ENCODE measurements at places on chromosomes 7 and 10.

GRCh38 chr7:141875453-141875852 is 34.2 kb upstream of the PRSS37 start:
- DNase-seq: no peak

DNA sequence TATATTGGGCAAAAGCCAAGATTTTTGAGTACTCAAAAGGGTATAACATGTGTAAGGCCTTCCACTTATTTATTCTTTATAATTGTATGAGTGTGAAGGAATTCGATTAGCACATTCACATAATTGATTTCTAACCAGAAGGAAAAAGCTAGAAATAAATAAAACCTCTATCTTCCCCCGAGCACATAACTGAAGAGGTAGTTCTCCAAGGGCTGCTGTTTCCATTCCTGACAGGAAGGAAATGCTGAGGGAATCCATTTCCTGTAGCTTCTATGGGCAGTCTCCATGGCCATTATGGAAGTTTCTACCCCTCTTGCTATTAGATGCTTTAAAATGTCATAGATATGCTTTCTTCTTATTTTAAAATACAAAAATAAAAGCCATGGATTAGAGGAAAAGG is 70.5 kb upstream of the ABCB5 start:
- no peak for DNase-seq

GRCh38 chr10:31526681-31527080 is 207.7 kb downstream of the ZEB1 start:
- no peak for DNase-seq

DNA sequence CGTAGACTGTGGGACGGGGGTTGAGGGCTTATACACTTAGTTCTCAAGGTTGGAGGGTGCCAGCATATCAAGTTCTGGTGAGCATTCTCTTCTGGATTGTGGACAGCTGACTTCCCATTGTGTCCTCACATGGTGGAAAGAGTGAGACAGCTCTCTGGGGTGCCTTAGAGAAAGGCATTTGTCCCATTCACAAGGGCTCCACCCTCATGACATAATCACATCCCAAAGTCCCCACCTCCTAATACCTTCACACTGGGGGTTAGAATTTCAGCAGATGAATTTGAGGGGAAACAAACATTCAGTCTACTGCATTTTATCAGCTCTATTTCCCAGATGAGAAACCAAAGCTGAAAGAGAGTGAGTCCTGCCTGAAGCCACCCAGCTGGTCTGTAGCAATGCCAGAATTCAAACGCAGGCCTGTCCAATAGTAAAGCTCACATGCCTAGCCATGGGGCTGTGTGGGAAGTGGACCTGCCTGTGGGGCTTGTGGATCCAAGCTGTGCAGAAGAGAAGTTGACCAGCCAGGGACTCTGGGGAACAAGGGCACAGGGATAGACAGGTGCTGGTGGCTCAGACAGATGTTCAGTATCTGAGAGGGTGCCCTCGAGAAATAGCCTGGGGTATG is 34.9 kb upstream of the LOXL4 start:
- no peak for DNase-seq

GRCh38 chr7:143393267-143394041 is 12.3 kb downstream of the ZYX start:
- DNase-seq: no peak

DNA sequence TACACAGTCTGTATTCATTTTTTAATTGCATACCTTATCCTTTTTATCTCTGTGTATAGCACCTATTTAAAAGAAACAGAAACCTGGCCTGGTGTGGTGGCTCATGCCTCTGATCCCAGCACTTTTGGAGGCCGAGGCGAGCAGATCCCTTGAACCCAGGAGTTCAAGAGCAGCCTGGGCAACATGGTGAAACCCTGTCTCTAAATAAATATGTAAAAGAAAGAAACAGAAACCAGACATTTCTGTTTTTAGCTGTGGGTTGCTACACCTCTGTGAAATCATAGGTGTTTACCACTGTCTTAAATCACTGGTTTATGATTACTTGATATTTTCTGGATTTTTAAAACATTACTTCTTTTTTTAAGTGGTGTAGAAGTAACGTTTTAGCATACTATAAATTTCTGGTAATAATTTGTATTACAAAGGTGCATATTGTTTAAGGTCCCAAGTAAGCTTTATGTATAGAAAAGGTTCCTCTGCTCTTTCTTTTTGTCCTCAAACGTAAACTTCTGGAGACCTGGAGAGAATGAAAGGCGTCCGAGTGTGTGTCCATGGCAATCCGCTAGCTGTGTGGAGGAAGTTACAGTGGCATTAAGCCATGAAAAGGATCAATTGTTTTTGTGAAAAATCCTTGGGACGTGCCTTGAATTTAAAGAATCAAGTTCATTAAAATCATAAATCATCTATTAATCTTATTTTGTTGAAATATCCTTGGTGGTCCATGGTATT is 41.1 kb downstream of the PTPRZ1 start:
- DNase-seq: no peak

GRCh38 chr10:100812978-100813377 is 67.6 kb downstream of the PAX2 start:
- no peak for DNase-seq

DNA sequence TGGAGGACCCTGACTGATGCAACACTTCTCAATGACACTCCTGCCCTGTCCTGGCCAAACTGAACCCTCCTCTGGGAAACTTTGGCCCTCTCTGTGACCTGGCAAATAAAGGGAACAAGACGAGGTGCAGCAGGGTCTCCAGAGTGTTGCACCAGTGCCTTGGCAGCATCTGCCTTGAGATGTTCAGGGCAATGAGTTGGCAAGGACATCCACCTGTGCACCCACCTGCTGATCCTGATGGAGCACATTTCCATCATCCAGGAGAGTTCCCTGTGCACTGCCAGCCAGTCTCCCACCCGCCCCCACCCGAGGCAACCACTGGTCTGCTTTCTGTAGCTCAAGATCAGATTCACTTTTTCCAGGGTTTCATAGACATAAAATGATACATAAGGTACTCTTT is 407.4 kb downstream of the GRID1 start:
- DNase-seq: no peak

DNA sequence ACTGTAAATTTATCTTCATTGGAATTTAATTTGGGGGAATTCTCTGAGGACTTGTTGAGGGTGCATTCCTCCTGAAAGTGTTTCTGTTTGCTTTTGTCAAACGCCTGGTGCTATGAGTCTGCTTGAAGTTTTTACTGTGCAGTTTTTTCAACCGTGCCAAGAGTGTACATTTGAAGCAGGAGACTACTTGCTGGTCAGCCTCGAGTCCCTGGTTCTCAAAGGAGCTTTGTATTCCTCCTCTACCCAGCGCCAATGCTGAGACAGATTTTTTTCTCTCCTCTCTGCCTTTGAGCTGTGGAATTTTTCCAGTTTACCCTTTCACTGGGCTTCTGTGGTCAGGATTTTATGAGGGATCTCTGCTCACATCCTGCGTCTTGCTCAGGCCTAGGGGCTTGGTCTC is 62.1 kb downstream of the NPY start:
- DNase-seq: no peak

GRCh38 chr7:39265641-39266591 is 288.2 kb downstream of the POU6F2 start:
- no peak for DNase-seq

DNA sequence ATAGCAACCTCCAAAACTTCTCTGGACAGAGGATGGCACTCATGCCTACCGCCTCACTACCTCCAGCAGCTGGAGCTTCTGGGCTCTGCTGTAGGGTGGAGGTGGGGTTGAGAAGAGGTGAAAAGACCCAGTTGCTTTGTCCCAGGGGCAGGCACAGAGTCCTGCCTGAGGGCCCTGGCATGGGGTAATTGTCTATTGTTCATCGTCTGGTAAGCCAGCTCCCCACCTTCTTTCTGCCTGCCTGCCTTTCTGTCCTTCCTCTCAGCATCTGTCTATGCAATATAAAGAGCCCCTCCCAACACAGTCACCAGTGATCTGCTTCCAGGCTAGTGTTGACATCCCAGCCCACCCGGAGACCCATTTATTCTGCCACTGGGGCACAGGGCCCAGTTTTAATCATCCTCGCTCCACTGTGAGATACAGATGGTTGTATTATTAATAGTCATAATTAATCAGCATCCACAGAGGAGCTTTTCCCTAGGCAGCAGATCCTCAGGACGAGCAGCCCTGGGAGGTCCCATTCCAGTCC is 39.0 kb downstream of the ZMIZ1 start:
- DNase-seq: no peak

GRCh38 chr10:79444199-79445119 is 965 bp downstream of the ZCCHC24 start:
- DNase-seq: no peak

- DNase-seq: no peak
Observed at GRCh38 chr10:132306343-132306685, 1.4 kb downstream of the STK32C start.

GRCh38 chr10:53569455-53569854 is 796.9 kb upstream of the MBL2 start:
- DNase-seq: no peak

- no peak for DNase-seq
Observed at GRCh38 chr10:80429521-80429973, 21.2 kb downstream of the PRXL2A start.

DNA sequence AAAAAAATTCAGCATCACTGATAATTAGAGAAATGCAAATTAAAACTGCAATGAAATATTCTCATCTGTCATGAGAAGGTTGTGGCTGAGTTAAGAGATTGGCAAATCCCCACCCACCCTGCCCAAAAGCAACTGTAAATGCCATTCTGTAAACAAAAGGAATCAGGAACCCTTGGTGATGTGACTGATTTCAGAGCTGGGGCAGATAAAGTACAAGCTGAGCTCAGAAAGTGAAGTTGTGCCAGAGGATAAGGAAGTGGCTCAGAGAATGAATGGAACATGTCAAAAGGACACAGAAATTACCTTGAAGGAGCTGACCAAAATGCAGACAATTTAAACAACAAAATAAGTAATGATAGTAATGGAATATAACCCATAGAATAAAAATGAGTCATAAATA is 32.7 kb upstream of the ARMS2 start:
- no peak for DNase-seq

DNA sequence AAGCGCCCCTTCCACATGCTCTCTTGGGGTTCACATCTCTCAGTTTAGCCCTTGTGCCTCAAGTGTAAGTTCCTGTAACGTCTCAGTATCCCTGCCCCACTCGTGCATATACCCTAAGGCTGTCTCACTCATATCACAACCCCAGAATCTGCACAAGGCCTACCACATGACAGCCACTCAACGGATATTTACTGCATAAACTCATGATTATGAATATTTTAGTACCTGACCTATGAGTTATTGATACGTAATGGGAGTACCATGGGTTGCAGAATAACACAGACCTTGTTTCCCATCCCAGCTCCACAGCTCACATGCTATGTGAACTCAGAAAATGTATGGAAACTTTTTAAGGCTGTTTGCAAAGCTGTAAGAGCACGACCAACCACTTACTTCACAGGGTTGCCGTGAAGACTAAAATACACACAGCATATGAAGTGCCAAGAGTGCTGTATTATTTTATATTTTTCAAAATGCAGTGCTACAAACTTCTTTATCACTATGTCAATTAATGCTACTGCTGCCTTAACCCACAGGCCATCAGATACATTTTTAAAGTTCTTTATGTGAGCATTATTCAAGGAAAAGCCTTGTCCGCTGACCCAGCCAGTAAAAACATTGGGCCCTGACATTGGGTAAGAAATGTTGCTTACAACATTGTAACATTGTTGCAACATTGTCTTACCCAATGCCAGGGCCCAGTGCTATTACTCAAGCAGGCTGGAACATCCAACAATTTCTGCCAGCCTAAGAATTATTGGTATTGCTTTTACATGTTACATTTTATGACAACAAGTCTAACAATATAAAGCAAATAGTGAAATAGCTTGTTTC is 97.2 kb downstream of the JAZF1 start:
- DNase-seq: no peak

- no peak for DNase-seq
Observed at GRCh38 chr10:74058658-74059057, 60.7 kb downstream of the VCL start.

DNA sequence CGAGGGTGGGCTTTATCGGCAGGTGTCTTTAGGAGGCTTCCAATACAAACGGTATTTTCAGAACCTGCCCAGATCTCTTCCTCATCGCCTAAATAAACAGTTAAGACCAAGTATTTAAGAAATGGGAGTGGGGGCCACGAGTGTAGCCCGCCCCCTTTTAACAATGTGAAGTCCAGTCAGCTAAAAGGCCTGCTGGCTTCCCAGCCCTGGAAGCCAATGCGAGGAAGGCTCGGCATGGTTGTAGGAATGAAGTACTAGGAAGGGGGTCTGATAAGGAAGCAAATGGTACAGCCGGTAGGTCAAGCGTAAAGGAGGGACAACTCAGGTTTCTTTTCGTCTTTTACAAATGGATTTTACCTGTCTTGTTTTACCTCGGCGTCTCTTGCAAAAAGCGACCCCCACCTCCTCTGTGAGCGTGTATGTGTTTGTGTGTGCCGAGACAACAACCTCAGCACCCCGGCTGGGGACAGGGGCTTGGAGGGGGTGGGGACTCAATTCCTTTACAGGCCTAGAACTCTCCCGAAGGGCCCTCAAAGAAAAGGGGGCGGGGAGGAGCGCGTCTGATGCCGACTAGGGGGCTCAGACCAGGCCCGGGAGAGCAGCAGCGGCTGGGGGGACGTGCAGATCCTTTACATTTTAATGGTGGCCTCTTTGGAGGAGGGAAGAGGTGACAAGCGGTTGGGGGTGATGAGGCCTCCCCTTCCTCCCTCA is 147.6 kb downstream of the GPR85 start:
- peak; percentile 10 for DNase-seq

GRCh38 chr10:28730031-28730778 is 52.9 kb downstream of the BAMBI start:
- no peak for DNase-seq

- DNase-seq: no peak
Observed at GRCh38 chr7:54995610-54996363, 23.0 kb upstream of the EGFR start.

- no peak for DNase-seq
Observed at GRCh38 chr7:129751916-129752315, 140.4 kb downstream of the NRF1 start.

DNA sequence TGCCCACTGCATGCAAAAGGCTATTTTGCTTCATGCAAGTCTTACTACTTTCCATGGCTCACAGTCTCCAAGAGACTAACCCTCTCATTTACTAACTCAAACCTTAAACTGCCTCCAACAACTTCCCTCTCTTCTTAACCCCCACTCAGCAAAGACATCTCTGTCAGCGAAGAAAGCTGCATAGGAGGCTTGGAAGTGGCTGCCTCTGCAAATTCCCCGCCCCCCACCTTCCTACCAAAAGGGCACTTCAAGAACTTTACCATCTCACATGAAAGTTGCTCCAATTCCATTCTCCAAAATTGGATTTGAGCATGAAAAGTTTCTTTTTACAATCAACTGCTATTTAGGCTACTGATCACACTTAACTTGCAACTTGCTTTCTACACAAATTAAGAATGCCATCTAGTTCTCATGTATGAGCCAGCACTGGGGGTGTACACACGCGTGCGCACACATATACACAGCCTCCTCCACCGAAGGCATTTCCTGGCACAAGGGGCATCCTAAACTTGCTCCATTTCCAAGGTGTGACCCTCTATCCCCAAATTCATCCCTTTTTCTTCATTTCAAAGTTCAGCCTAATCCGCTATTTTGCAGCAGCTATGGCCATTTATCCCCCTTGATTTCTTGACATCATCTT is 1.8 kb downstream of the CCDC6 start:
- DNase-seq: no peak
